ENCODE measurements at places on chromosomes 4 and X.

GRCh38 chr4:150321113-150321512, 242.9 kb downstream of the DCLK2 start:
- DNase-seq: no peak

GRCh38 chr4:42150653-42151567, 1.5 kb downstream of the BEND4 start:
- DNase-seq: no peak

DNA sequence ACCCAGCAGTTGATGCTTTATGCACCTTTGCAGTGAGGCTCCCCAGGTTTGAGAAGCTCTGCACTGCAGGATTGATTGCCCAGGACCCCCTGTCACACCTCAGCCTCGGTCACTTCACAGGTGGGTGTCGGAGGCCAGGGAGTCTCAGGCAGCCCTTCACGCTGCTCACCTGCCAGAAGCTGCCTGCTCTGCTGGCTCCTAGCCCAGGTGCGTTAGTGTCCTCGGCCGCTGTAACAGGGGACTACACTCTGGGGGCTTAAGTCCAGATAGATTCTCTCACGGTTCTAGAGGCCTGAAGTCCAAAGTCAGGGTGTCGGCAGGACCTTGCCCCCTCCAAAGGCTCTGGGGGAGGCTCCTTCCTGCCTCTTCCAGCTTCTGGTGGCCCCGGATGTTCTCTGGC, 79.9 kb downstream of the CPZ start:
- DNase-seq: no peak

GRCh38 chrX:151031391-151031975, 48.3 kb downstream of the HMGB3 start:
- DNase-seq: no peak

DNA sequence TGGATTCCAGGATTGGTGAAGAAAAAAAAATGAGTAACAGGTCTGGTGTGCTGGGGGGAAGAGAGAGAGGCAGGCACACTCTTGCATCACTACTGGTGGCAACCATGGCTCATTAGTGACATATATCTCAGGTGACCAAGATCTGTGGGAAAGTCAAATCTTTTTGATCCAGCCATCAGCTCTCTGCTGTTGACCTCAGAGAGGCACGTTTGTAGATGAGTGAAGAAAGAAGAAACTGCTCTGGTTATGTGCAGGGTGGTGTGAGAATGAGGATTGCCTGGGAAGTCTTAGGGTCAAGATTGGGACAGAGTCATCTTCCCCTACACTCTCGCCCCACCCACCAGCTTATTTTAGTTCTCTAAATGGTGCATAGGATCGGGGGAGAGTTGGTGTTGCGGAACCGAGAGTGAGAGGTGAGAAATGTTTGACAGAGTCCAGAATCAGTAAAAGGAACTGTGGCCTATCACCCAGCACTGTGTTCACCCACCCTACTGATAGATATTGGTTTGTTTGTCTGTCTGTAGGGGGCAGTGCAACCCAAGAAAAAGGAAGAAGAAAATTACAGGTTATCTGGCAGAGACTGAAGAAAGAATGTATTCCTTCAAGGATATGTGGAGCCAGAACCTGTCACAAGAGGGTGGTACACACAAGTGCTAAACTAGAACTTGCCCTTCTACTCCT, 21.9 kb downstream of the ARMCX6 start:
- peak; percentile 19 for DNase-seq

DNA sequence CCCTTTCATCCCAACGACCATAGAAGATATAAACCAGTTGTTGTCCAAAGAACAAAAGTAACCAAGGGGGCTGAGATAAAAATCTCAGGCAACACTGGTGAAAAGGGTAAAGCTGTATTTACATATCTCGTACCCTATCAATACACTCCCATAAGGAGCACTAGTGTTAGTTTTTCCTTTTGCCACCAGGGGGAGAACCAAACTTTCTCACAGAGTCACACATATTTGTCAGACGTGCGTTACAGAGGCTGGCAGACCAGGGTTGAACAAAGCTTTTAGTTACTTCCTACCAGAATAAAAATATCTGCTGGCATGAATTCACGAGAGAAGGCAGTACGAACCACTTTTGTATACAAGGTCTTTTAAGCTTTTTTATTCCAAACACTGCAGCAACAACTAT, 88.3 kb downstream of the AMELX start:
- DNase-seq: no peak

DNA sequence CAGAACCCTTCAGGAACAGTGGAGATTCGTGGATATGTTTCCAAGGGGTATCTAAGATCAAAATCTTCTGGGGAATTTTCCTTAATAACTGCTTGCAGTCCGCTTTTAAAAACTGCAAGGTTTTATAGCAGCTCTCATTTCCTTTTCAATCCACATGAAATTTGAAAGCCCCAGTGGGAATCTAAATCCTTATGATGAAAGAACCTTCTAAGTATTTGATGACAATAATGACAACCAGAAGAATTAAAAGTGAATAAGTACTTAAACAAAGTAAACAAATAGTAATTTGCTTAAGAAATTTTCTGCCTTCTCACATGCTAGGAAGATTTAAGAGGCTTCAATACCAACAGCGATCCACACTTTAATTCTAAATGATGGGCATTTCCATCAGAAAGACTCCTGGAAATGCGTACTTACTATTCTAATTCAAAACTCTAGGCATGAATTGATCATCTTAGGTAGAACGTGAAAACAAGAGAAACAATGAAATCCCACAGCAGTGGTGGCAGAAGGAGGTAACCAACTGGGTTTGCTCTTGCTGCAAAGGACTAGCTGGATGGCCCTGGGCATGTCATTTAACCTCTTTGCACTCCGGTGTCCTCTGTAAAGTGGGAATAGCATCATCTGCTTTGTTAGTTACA, 37.6 kb upstream of the S100G start:
- DNase-seq: no peak

GRCh38 chrX:9316096-9316495, 148.8 kb upstream of the TBL1X start:
- DNase-seq: no peak

DNA sequence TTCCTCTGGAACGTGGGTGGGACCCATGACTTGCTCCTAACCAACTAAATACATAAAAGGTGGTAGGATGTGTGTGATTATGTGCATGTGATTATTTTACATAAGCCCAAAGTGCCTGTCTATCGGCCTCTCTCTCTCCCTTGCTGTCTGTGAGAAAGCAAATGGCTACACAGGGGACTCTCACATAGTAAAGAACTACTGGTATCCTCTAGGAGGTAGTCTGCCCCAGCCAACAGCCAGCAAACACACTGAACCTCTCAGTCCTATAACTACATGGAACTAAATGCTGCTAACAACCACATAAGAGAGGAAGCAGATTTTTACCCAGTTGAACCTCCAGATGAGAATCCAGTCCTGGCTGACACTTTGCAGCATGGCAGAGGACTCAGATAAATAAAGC, 1249.4 kb downstream of the ADGRL3 start:
- no peak for DNase-seq

Measured in activated naive CD8-positive, alpha-beta T cell treated with anti-CD3 and anti-CD28 coated beads, Interleukin-2, amount 50 U/mL, for 24 hours (primary cell).